Transverse colon (tissue), 4 donors: ENCODE measurements at places on chromosomes 16 and 17.

DNA sequence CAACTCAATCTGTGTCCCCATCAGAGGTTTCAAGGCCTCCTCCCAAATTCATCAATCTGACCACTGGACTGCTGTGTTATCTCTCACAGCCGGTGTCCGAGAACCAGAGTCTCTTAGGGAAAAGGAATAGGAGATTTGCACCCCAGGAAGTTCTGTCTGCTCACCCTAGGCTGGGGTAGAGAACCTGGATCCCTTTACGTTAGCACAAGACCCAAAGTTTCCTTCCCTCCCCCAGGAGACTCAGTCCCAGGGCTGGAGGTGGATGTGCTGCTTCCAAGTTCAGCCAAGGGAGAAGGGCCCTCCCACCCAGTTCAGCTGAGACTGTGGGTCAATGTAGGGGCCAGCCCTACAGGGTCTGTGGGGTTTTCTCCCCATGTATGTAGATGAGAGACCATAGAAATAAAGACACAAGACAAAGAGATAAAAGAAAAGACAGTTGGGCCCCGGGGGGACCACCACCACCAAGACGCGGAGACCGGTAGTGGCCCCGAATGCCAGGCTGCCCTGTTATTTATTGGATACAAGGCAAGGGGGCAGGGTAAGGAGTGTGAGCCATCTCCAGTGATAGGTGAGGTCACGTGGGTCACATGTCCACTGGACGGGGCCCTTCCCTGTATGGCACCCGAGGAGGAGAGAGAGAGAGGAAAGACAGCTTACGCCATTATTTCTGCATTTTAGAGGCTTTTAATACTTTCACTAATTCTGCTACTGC, 22.7 kb upstream of the OR1F1 start:
- DNase-seq = no peak

GRCh38 chr17:31273516-31273915, 23.5 kb downstream of the OMG start:
- DNase-seq = no peak

GRCh38 chr17:18099516-18099915, 9.0 kb upstream of the MYO15A start:
- DNase-seq = no peak

- DNase-seq = no peak
Observed at GRCh38 chr17:29885031-29885640, 44.9 kb downstream of the SSH2 start.

- no peak for DNase-seq
Observed at GRCh38 chr16:27531826-27532800, 17.6 kb downstream of the GTF3C1 start.

DNA sequence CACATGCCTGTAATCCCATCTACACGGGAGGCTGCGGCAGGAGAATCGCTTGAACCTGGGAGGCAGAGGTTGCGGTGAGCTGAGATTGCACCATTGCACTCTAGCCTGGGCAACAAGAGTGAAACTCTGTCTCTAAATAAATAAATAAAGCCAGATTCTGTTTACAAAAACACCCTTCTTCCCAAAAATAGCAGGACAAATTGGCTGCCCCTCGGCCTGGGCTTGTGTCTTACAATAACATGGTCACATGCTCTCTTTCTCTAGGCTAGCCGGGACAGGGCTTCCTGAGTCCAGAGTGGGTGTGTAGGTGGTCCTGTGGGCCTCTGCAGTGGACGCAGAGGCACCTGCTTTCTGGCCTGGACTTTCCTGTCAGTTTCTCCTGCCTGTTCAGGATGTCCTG, 3.2 kb upstream of the EDC4 start:
- no peak for DNase-seq

DNA sequence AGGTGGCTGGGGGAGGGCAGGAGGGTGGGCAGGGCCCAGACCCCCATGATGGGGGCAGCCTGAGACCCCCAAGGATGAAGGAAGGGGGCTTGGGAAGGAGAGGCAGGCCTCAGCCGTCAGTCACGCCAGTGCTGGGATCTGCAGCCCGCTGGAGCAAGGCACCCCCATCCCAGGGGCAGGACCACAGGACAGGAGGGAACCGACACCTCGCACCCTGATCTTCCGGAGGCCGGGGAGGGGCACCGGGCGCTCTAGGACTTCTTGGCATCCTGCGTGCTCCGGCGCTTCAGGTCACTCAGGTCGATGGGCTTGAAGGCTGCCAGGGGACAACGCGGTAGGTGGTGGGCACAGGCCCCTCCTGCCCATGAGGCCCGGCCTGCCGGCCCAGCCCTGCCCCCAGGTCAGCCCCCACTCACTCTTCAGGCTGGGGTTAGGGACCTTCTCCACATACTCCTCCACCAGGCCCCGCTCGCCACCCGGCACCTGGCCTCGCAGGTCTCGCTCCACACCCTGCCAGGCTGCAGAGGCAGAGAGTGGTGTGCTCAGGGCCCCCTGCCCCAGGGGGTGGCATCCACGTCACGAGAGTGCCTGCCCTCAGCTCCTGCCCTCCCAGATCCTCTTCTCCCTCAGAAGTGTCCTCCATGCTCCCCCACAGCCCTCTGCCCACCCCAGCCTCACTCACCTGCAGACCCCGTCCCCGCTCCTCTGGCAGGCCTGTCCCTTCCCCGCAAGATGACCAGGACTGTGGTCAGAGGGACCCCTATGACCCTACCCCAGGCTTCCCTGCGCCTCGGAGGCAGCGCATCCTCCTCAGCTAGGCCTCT, 9.9 kb downstream of the MCRIP1 start:
- DNase-seq = no peak
